ENCODE measurements at places on chromosomes 7 and 10.

DNA sequence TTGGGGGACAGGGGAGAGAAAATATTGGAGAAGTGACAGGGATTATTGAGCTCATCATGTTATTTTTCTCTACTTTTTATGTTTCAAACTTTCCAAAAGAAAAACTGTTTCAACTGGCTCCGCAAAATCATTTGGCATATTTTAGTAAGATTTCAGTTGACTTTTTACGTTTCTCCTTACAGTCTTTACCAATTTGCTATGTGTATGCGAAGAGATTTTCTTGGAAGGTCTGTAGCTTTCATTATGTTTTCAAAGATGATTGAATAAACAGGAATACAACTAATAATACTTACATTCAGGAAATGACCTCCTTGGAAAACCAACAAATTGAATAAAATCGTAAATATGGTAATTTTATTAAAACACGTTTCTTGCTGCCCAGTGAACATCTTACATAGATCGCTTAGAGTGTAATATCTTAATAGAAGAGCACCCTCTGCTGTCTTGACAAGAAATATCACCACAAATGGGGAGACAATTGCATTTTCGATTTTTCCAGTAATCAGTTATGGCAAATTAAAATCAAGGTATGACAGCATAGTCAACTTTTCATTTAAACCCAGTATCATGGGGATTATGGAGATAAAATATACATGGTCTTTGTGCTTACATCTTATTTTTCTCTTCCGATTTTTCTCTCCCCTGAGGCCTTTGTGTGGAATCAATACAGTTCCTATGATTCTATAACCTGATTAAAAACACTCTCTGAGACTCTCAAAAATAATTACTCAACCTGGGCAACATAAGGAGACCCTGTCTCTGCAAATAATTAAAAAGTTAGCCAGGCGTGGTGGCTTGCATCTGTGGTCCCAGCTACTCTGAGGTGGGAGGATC lies 43.1 kb downstream of the MBL2 start:
- DNase-seq = no peak

GRCh38 chr10:130914367-130914766 lies 397.2 kb downstream of the TCERG1L start:
- DNase-seq = no peak

- DNase-seq = no peak
Observed at GRCh38 chr10:14507176-14507575, 176.5 kb upstream of the FRMD4A start.

GRCh38 chr7:155365146-155365874 lies 67.6 kb downstream of the INSIG1 start:
- DNase-seq = no peak

DNA sequence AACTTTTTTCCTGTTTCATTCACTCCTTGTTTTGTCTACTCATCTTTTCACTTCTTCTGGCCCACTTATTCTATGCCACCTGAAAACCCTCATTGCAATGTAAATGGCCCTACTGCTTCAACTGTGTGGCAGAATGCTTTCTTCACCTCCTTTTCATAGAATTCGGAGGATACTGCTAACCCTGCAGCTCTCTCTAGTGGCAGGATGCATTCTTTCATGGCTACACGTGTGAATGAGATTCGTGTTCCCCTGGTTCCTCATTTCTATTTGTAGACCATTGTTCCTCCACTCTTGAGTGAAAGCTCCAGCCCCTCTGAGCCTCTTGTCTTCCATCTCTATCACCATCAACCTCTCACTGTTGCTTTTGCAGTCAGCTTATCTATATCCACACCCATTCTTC lies 20.9 kb upstream of the CYP26C1 start:
- no peak for DNase-seq

- DNase-seq = no peak
Observed at GRCh38 chr7:158492367-158492764, 95.3 kb downstream of the PTPRN2 start.

DNA sequence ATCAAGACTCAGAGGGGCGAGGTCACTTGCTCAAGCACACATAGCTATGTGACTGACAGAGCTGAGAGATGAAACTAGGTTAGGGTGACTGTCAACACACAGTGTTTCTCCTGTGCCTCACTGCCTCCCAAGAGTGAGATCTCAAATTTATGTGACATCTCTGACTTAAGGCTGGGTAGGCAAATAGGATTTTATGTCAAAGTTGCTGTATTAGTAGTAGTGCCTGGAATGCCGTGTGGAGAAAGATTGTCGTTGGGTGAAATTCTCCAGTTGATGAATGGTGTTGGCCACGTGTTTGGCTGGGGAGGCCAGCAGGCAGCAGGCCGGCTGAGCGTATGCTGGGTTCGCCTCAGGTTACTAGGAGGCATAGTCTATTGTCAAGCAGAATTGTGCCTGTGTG lies 148.3 kb upstream of the BMPER start:
- no peak for DNase-seq
